ENCODE measurements at places on chromosomes 16 and 17.

- DNase-seq = no peak
These were observed 727 bp downstream of the RPL26 start for GRCh38 chr17:8382052-8382879.

DNA sequence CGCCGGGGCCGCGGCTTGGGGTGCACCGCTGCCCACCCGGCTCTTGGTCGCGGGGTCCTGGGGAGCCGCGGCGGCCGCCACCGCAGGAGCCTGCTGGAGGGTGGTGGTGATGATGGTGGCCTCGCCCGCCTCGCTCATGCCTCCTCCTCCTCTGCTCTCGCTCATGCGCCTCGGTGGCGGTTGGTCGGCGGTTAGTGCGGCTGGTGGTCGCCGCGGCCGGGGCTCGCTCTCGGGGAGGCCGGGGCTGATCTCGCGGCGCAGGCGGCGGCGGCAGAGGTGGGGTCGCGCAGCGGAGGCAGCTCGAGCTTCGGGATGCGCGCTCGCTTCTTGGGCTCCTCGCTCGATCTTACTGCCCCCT, 41.6 kb downstream of the AHSP start:
- no peak for DNase-seq

DNA sequence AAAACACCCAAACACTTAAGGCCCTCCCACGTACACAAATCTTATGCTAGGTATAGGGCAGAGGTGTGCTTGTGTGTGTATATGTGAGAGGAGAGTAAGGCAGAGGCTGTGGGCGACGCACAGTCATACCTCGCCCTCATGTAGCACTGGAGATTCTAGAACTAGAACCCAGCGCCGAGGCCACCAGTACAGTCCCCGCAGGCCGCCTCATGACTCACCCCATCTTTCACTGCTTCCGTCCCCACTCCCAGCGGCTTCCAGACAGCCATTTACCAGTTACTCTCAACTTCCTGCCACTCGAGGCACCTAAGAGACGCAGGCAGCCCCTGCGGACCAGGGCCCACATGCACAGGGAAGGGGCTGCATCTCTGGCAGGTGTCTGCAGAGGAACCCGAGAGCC, 23.2 kb upstream of the CYTH1 start:
- DNase-seq = peak; percentile 75

DNA sequence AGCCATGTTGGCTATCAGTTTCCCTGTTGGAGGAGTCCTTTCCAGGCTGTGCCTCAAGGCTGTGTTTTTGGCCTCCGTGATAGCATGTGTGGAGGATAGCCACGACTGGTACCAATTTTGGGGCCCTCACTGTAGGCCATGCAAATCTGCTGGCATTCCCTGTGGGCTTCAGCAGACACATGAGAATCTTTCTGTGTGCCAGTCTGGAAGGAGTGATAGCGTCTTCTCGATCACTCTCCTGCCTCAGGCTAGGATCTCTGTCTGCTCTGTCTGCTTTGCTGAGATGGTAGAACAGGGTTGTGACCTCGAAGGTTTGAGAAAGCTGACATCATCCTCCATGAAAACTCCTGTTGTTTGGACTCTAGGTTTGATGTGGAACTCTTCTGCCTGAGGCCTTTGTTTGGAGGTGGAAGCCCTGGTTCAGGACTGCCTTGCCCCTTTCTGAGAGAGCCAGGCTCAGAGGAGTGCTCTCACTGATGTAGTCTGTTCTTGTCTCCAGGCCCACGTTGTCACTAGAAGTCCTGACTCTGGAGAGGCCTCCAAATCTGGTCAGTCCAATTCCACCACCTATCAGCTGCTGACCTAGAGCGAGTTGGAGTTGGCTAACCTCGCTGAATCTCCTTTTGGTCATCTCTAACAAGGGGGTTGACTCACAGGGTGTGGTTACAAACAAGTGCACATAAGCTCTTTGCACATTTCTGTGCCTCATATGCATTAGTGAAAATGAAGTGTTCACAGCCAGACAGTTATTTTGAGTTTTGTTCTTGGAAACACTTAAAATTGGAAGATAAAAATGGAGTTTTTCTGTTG, 12.1 kb upstream of the EDC4 start:
- no peak for DNase-seq

GRCh38 chr16:3188925-3189825, 1.2 kb downstream of the OR1F1 start:
- DNase-seq = no peak

DNA sequence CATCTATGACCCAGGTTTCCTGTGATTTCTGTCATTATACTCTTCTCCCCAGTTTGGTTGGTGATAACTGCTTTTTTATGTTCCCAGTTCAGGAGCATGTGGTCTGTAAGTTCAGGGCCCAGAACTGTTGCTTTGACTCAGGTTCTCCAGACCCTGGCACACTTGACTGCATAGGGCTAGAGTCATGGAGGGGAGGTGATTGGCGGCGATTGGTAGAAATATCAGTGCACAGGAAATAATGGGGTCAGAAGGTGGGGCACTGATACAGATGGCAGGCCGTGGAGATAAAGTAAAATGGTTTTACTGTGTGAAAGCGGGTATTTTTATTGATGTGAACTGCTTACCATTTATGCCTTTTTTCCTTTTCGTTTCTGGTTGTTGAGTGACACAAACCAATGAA, 28.7 kb downstream of the TAC4 start:
- no peak for DNase-seq

GRCh38 chr17:67753026-67753425, 35.3 kb downstream of the NOL11 start:
- DNase-seq = no peak
